ENCODE measurements at places on chromosomes 2 and 18.

- no peak for DNase-seq
Measured at GRCh38 chr18:62832282-62832681, 116.9 kb downstream of the PHLPP1 start.

DNA sequence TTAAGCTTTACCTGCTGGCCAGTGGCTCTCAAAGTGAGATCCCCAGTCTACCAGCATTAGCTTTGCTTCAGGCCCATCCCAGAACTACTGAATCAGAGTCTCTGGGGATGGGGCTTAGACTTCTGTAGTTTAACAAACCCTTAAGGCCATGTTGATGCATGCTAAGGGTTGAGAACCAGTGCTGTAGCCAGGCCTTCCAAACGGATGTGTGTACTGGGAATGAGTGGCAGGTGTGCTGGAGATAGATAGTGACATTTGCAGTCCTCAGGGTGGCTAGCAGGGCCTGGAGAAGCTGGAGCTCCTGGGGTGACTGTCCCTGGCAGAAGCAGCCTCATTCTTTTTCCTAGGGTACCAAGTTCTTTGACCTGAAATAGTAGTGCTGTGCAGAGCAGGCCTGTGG, 148.5 kb downstream of the PPP1R1C start:
- no peak for DNase-seq

GRCh38 chr18:32420084-32420750, 50.5 kb downstream of the GAREM1 start:
- no peak for DNase-seq

- DNase-seq = no peak
Measured at GRCh38 chr2:109514857-109515256, 98.9 kb downstream of the SEPTIN10 start.

GRCh38 chr2:205889114-205889513, 196.9 kb downstream of the INO80D start:
- DNase-seq = no peak

DNA sequence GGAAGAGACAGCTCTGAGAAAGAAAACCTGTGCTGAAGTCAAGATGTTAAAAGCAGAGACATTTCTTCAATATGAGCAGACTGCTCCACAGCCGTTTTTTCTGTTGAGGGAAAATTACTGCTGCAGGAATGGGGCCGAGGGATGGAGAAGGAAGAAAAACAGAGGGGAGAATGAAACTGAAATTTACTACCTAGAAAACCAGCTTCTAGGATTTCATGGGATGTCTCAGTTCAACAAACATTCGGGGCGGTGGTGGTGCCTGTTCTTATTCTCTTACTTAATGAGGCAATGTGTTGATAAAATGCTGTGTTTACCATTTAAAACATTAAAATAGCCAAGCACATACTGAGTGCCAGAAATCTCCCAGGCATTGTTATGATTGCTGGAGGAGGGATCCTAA, 557.1 kb upstream of the MEX3C start:
- DNase-seq = no peak

- DNase-seq = no peak
Measured at GRCh38 chr18:45726603-45727002, 2.6 kb downstream of the SLC14A1 start.

DNA sequence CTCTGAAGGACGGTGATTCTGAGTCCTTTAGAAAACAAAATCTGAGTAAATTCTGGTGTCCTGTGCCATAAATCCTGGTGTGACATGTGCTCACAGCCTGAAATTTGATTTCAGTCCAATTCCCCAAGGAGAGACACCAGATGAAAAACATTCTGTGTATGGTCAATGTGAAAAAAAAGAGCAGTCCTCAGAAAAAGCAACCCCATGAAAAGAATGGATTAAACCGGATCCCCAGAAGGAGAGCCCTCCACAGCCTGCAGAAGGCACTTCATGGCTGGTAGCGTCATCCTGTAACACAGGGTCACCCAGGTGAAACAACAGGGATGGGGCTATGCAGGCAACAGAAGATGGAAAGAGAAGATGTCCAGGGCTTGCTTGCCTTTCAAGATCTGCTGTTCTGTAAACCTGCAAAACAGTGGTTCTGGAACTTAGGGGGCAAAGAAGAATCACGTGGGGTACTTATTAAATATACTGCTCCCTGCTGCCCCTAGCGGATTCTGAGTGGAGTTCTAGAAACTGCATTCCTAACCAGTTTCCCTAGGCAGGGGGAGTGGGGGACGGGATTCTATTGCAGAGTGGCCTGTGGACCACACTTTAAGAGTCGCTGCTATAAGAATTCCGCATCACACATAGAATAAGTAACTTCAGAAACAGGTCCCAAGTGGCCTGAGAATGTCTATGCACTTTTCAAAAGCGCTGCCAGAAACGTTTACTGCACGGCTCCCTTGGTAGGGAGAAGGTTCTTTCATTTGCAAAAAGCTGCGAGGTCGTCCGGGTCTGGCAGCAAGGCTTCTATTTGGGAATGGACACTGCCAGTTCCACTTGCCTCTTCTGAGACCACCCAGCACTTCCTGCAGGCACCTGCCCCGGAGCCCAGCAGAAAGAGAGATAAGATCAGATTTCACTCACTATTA, 118.9 kb upstream of the ARL5A start:
- no peak for DNase-seq

DNA sequence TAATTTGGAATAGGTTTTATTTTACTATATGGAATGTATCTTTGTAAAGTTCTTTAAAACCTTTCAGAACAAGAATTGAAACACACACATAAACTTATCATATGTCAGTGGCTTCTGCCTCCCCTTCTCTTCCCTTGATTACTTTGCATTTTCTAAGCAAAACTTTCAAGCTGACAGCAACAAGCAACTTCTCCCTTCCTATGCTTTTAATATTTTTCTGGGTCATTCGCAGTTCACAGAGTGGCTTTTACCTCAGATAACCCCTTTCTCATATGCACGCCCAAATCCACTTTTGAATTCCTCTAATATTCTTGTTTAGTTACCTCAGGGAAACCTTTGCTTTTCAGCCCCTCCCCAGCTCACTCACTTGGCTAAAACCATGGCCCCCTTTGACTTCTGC, 36.7 kb upstream of the CDC42EP3 start:
- no peak for DNase-seq

DNA sequence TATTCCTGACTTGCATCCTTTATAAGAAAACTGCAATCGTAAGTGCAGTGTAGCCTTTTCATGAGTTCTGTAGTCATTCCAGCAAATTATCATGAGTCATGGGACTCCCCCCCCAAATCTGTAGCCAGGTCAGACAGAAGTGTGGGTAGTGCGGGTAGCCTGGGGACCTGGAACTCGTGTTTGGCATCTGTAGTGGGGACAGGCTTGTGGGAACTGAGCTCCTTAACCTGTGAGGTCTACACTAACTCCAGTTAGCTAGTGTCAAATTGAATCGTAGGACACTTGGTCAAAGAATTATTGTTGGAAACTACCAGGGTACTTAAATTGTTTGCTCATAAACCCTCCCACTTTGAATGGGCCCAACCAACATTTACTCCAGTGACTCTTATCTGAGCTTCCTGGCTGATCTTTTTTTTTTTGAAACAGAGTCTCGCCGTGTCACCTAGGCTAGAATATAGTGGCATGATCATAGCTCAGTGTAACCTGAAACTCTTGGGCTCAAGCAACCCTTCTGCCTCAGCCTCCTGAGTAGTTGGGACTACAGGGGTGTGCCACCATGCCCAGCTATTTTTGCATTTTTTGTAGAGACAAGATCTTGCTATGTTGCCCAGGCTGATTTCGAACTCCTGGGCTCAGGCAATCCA, 12.4 kb downstream of the PFN4 start:
- no peak for DNase-seq

GRCh38 chr2:233129351-233129978, 69.3 kb downstream of the INPP5D start:
- DNase-seq = no peak

Data from skeletal muscle cell (primary cell).